ENCODE measurements at places on chromosomes 5 and 9.
A peak's percentile ranks its signal among the peaks of the same experiment; 100 is the strongest.

DNA sequence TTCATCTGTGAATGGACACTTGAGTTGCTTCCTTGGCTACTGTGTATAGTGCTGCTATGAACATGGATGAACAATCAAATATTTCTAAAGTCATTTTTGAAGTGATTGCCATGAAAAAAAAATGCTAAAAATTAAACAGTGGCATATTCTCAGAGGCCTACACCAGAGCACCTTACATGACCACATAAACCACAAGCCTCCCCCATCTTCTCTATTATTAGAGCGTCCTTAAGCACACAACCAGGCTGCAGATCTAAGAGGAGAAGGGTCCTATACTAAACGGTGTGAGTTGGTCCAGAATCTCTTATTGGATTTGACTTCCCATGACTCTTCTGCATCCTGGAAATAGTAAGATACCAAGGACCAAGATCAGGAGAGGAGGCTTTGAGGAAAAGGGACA is 34.3 kb downstream of the PCA3 start:
- DNase-seq, result no peak

GRCh38 chr9:2802494-2802921 is 41.4 kb downstream of the PUM3 start:
- DNase-seq, result no peak

DNA sequence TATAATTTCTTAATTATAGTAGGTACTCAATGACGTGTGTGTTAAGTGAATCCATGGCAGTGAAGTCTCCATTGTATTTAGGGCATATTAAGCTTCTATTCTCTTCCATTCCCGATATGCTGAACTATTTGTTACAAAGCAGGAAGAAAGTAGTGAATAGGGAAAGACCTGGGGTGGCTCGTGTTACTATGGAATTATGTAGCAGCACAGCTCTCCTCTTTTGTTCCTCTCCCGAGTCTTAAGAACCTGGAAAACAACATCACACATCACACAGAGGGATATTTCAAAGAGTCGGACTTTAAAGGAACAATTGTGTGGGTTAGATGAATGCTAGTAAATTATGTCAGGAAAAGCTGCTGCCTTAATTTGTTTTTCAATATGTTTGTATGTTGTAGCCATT is 131.8 kb downstream of the PCSK5 start:
- DNase-seq, result no peak

- no peak for DNase-seq
Measured at GRCh38 chr5:113163328-113163727, 186.7 kb downstream of the DCP2 start.

GRCh38 chr9:124040935-124041816 is 29.6 kb downstream of the LHX2 start:
- peak; percentile 41 for DNase-seq

GRCh38 chr5:66582499-66583165 is 13.6 kb upstream of the MAST4 start:
- no peak for DNase-seq

GRCh38 chr5:20536813-20537212 is 548.8 kb upstream of the CDH18 start:
- no peak for DNase-seq

DNA sequence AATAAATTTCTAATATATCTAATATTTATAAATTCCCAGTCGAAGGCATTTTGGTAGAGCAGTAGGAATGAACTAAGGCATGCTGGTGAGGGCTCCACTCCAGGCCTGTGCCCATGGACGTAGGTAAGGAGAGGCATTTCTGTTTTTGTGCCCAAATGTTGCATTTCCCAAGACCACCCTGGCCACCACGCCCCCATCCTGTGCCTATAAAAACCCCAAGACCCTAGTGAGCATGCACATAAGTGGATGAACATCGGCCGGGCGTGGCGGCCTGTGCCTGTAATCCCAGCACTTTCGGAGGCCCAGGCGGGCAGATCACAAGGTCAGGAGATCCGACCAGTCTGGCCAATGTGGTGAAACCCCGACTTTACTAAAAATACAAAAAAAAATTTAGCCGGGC is 10.1 kb upstream of the MTMR12 start:
- no peak for DNase-seq

- DNase-seq, result no peak
Measured at GRCh38 chr9:4700091-4700490, 20.7 kb downstream of the CDC37L1 start.

- DNase-seq, result peak; percentile 28
Measured at GRCh38 chr9:95506678-95507463, 9.9 kb downstream of the PTCH1 start.

- DNase-seq, result no peak
Measured at GRCh38 chr5:150144246-150144801, 11.3 kb downstream of the PDGFRB start.

GRCh38 chr5:140049205-140049604 is 6.1 kb upstream of the NRG2 start:
- DNase-seq, result no peak

DNA sequence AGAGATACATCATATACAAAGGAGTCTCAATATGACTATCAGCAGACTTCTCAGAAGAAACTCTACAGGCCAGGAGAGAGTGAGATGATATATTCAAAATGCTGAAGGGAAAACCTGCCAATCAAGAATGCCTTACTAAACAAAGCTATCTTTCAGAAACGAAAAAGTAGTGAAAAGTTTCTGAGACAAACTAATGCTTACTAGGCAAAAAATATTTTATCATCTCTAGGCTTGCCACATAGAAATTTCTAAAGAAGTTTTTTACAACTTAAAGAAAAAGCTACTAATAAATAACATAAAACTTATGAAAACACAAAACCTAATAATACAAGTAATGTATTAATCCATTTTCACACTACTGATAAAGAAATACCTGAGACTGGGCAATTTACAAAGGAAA is 59.9 kb upstream of the SPEF2 start:
- DNase-seq, result no peak

DNA sequence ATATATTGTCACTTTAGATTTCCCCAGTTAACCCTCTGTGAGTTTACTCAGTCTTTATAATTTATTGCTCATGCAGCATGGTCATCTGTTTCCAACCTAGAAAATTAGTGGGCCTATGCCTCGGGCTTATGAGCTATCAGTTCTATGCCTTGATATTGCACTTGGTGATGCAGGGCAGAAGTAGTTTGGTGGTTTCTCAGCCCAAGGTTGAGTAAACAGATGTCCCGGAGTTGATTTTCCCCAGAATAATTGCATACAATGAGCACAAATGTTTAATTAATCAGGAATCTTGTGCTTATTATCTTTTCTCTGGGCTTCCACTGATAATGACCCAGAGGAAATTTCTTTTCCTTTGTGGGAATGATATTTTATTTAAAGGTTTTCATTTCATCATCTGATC is 474.0 kb downstream of the CCDC171 start:
- DNase-seq, result no peak

GRCh38 chr5:124537522-124537921 is 208.9 kb downstream of the ZNF608 start:
- no peak for DNase-seq

- DNase-seq, result no peak
Measured at GRCh38 chr9:37977851-37978480, 74.0 kb upstream of the SLC25A51 start.

DNA sequence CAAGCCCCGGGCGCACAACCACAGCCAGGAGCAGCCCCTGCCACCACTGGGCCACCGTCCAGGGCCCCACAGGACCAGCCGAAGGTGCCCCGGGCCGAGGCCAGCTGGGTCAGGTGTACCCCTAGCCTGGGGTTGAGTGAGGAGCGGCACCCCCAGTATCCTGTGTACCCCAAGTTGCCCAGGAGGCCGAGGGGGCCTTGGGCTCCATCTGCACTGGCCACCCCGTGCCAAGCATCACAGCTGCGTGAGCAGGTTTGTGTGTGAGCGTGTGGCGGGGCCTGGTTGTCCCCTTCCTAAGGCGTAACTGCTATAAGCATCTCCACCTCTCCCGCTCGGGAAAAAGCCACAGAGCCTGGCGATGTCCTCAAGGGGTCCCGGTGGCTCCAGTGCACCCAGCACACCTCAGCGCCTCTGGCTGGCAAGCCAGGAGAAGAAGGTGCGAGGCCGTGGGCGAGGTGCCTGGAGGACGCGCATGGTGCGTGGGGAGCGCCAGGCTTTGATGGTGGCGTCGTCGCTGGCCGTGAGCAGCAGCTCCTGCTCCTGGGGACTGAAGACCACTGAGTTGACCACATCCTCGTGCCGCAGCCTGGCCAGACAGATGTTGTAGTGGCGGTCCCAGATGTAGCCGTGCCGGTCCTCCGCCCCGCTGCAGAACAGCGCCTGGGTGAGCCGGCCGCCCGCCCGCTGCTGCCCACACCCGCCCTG is 3.9 kb downstream of the FBXW5 start:
- DNase-seq, result no peak

DNA sequence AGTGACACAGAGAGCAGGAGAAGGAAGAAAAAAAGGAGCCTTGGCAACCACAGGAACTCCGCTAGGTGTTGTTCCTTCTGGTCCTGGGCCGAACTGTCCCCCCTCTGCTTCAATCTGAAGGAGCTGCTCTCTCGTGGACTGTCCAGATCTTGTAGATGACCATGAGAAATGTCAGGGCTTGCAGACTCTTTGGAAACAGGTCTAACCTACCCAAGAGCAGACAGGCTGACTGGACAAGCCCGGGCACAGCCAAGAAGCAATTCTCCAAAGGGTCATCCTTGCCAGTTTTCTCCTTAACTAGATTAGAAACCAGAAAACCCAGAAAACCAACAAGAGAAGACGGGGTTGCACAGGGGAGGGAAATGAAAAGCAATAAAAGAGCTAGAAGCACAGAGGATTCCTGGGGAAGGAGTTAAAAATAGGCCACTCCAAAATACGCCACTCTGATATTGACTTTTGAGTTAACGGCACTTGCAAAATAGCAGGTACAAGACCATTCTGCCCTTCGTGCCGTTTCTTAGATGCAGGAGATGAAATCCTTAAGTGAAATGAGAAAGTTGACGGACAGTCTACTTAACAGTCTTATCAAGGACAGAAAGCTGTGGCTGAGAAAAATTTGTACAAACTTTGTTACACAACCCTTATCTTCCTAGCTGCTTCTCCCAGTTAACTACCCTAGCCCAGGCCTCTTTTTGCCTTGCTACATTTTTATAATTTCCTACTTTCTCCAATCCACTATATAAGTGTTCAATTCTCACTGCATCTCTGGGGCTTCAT is 5.8 kb downstream of the GCNT4 start:
- DNase-seq, result no peak

DNA sequence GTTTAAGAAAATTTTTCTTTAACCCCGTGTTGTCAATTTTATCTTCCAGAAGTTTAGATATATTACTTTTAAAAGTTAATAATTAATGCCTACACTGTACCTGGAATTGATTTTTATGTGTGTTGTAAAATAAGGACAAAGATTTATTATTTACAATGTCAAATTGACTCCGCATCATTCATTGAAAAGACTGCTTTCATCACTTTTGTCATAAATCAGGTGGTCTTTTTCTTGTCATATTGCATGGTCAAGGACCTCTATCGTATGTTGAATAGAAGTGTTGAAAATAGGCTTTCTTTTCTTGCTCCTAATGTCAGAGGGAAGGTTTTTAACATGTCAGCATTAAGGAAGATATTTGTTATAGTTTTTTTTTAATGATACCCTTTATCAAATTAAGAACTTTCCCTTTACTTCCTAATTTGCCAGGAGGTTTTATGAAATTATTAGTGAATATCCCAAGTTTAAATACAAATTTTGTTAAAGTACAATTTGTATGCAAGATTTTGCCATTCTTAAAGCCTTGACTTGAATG is 92.6 kb downstream of the WDR70 start:
- DNase-seq, result no peak

GRCh38 chr5:2307631-2308030 is 424.9 kb upstream of the IRX4 start:
- no peak for DNase-seq

- DNase-seq, result no peak
Measured at GRCh38 chr5:41356786-41357185, 143.5 kb upstream of the C6 start.

GRCh38 chr9:77511525-77511924 is 136.6 kb downstream of the GNA14 start:
- no peak for DNase-seq

DNA sequence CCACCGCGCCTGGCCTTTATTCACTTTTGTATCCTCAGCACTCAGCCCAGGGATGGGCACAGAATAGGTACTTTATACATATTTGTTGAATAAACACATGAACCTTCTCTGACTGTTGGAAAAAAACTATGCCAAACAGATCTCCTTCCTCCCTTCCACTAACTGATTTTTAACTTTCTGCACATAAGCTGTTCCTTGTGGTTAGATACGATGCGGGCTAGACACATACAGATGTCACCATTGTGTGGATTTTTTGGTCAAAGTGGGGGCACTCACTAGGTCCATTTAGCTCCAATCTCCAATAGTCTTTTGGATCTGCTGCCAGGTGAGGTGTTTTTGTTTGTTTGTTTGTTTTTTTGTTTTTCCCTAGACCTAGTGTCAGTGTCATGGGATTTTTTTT is 5.1 kb downstream of the TEX48 start:
- no peak for DNase-seq

DNA sequence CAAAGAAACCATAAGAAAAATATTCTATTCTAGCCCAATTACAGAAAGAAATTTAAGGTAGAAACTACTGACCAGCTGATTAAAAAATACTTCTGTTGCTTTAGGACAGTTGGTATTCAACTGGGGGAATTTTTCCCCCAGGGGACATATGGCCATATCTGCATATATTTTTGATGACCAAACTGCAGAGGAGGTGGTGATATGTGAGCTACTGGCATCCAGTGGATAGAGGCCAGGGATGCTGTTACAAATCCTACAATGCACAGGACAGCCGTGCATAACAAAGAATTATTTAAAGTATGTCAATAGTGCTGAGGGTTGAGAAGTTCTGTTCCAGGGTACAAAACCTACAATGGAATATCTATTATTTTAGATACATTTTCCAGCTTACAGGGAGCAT is 24.0 kb downstream of the ZFR start:
- DNase-seq, result no peak

GRCh38 chr5:75457161-75457560 is 54.3 kb downstream of the CERT1 start:
- DNase-seq, result no peak

DNA sequence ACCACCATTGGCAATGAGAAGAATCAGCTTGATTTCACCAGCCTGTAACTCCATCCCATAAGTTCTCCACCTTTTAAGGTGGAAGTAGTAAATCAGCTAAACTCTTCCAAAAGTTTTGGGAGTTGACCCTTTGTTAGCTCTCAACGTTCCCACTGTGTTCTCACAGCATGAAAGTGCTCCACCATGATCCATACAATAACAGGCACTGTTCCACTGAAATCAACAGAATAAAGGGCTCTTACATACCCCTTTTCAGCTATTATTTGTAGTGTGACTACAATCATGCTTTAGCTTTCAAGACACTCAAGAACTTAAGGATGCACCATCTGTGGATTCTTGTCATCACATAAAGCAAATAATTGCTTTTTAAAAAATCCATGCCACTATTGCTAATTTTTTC is 81.6 kb downstream of the PPP2R2B start:
- DNase-seq, result no peak

All from stimulated activated CD4-positive, alpha-beta T cell treated with anti-CD3 and anti-CD28 coated beads, Interleukin-12 subunit alpha, Interleukin-12 subunit beta, amount 100 ng/mL, for 4 hours (primary cell).